Activated T-cell treated with anti-CD3 and anti-CD28 coated beads for 1 hour (primary cell): ENCODE measurements at places on chromosomes 2 and 18.

- no peak for DNase-seq
Measured at GRCh38 chr2:239716536-239717318, 308.4 kb downstream of the NDUFA10 start.

DNA sequence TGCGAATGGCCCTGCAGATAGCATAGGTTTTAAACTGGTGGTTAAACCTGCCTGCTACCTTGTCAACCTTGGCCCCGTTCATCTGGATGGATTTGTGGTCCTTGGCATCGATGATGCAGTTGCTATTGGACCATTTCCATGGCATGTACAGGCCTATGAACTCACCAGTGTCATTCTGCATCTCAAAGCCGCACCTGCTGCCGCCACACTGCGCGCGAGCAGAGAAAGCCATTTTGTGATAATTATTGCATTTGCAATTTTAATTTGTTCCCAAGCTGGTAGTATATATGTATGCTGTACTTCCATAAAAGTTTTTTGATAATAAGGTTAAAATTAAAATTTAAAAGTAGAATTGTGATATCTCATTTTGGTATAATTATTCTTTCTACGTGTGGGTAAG is 94.8 kb upstream of the UXS1 start:
- no peak for DNase-seq

- no peak for DNase-seq
Measured at GRCh38 chr2:63981702-63982103, 37.5 kb downstream of the VPS54 start.

DNA sequence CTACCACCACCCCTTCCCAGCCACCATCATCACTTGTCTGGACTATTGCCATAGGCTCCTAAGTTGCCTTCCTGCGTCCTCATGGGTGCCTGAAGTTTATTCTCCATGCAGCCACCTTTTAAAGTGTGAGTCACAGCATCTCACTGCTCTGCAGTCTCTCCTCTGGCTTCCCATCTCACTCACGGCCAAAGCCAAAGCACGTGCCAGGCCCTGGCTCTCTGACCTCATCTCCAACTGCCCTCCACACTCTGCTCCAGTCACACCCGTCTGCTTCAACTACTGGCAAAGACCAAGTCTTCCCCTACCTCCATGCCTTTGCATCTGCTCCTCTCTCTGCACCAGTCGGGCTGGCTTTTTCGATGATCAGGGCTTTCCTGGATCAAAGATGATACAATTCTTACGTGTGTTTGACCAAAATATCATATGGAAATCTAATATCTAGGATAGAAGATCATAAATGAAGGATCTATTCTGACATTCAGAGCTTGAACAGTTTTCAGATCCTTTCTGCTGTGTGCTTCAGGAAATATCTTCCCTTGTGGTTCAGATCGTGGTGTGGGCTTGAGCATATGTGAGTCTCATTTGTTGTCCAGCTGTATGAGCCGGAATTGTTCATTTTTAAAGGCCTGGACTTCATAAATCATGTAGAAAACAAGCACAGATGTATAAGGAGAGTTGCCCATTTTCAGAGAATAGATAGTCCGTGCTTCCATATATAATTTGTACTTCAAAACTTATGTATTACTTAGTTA is 175.6 kb downstream of the PRKCE start:
- DNase-seq, result no peak

DNA sequence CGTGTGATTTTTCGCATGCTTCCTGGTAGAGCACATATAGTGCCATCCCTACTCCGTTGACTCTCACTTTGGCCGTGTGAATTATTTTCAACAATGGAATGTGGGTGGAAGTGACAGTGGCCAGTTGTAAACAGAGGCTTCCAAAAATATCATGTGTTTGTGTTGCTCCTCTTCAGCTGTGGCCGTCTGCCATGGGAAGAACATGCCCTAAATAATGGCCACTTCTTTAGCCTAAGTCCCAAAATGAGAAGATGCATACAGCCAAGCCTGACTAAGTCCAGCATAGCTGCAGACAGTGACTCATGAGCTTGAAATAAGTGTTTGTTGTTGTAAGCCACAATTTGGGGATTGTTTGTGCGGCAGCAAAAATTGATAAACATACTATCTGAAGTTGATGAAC is 8.9 kb upstream of the GALNT1 start:
- DNase-seq, result no peak
